ENCODE measurements at places on chromosomes 16 and 17.

DNA sequence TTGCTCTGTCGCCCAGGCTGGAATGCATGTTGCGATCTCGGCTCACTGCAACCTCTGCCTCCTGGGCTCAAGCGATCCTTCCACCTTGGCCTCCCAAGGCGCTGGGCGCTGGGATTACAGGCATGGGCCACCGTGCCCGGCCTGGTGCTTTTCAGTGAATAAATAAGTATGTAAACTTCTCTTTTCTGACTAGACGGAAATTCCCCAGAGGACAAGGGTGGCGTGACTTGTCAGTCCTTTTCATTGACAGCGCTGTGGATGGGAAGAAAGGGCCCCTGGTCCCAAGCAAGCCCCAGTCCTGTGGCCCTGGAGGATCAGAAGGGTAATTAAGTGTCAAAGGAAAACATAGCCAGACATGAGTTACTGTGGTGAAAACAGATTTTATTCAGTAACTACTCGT, 9.6 kb upstream of the SPN start:
- no peak for DNase-seq

- DNase-seq, result no peak
These were observed 269.5 kb downstream of the MAP2K4 start for GRCh38 chr17:12290207-12290606.

DNA sequence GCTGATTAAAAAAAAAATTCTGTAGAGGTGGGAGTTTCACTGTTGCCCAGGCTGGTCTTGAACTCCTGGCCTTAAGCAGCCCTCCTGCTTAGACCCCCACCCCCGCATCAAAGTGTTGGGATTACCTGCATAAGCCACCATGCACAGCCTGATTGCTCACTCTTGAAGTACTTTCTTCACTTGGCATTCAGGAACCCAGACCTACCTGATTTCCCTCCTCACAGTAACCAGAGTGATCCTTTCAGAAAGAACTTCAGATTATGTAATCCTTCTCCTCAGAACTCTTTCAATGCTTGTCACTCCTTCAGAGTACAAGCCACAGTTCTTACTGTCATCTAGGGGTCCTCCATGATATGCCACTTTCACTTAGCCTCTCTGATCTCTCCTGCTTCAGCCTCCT, 1.4 kb downstream of the EFCAB13 start:
- no peak for DNase-seq

GRCh38 chr16:27480761-27481160, 69.0 kb downstream of the GTF3C1 start:
- DNase-seq, result no peak

DNA sequence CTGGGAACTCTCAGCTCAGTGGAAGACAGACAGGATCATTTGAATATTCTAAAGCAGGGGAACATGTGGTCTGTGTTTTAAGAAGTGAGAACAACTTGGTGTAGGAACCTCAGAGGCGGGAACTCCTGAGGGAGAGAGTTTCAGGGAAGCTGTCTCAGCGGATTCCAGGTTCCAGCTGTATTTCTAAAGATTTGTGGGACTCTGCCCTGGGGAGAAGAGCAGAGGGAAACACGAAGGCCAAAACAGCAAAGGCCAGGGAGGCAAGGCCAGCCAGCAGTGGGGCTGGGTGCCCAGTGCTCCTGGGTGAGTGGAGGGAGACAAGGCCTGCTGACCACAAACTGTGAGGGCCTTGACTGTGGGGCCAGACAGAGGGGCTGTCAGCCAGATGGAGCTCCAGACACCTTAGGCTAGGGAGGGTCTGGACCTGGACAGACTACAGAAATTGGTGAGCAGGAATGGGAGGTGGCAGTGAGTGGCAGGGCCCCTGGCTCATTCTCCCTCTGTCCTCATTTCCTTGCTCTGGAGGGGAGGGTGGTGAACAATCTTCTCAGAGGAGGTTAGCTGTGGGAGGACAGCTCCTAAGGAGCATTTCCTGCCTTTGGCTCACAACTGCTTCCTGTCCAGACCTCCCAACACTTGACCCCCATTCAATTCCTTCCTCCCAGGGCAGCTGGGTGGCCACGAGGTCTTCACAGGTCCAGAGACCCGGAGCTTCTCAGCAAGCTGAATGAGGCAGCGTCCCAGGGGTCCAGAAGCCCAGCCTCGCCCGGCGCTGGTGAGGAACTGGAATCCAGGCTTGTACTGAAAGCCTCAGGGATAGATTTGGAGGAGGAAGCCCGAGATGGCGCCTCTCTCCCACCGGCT, 21.0 kb upstream of the FZD2 start:
- DNase-seq, result no peak

DNA sequence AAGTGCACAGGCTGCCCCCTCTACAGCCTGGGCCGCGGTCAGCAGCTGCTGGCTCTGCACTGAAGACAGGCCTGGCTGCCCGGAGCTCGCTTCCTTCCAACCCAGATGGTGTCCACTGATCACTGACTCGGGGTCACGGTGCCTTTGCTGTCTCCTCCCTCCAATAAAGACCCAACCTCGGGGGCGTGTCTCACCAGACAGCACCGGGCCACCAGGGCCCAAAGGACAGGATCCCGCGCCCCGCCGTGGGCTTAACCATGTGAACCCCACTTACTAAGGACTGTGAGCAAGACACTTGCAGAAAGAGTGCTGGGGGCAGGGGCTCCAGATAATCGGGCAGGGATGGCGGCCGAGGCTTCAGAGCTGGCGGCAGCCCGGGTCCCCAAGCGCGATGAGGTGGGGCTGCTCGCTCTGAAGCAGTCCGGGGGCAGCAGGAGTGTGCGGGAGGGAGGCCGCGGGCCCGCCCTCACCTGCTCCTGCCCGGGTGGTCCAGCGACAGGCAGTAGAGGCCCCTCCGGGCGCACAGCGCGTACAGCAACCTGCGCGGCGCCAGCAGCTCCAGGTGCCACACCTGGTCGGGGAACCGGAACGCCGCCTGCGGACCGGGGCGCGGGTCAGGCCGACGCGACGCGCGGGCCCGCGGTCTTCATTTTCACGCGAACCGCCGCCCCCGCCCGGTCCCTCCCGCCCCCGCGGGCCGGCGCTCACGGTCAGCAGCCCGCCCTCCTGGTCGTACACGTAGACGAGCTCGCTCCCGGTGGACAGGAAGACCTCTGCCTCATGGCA, 502 bp downstream of the FAAP100 start:
- no peak for DNase-seq

GRCh38 chr16:69834807-69835466, 72.8 kb downstream of the WWP2 start:
- DNase-seq, result no peak

DNA sequence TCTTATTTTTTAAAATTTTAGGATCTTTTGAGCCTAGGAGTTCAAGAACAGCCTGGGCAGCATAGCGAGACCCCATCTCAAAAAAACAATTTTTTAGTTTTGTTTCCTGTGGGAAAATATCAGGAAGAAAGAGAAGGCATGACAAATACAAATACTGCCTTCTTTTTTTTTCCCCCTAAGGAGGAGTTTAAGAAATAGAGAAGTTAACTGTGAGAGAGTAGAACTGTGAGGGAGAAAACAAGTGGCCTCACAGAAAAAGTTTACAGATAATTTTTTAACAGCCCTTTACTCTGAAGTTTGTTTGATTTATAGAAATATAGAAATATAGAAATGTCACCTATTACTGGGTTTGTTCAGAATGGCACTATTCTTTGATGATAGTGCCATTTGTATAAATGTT, 21.1 kb downstream of the TTYH2 start:
- no peak for DNase-seq

- DNase-seq, result no peak
These were observed 755 bp downstream of the PIEZO1 start for GRCh38 chr16:88784074-88784855.

GRCh38 chr17:74085434-74085833, 118.0 kb upstream of the RPL38 start:
- no peak for DNase-seq

GRCh38 chr16:79605999-79606398, 5.5 kb upstream of the MAF start:
- DNase-seq, result no peak

All from esophagus squamous epithelium (tissue), 5 donors.